HEK293T (cell line): ENCODE measurements at places on chromosomes 16 and 17.

GRCh38 chr16:4500272-4500671, 24.1 kb downstream of the HMOX2 start:
- DNase-seq: no peak

DNA sequence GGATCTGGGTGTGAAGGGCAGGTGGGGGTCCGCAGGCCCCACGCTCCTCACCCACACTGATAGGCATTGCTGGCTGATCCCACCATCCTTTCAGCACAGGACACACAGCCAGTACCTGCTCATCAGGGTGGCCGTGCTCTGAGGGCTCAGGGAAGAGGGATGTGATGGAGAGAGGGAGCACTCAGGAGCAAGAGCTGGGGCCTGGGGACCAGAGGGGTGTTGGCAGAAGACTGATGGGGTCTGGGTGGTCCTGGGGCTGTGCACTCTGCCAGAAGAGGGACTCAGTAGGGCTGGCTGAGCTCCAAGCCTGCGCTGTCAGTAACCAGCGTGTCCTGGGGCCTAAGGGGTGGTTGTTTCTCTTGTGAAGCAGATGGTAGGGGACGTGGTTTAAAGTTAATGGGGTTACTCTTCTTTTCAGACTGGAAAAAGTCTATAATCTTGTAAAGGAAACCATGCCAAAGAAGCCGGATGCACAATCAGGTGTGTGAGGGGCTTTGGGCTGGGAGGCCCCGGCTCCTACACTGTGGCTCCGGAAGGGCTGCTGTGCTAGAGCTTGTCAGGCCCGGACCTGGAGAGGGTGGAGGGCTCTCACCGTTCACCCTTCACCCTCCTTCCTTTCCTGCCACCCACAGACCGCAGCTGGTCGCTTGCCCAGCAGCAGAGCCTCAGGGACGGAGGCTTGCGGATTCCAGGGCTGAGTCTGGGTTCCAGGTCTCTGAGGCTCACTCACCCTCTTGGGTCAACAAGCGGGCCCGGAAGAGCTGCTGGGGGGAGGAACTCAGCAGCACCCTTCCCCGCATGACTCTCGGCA, 27.8 kb downstream of the POLR3E start:
- DNase-seq: no peak

- no peak for DNase-seq
These were observed 267.2 kb upstream of the FOXF1 start for GRCh38 chr16:86243123-86243473.

GRCh38 chr16:47323241-47323640, 137.6 kb downstream of the ITFG1 start:
- DNase-seq: no peak

- no peak for DNase-seq
These were observed 129.8 kb downstream of the C16orf78 start for GRCh38 chr16:49503256-49504022.

DNA sequence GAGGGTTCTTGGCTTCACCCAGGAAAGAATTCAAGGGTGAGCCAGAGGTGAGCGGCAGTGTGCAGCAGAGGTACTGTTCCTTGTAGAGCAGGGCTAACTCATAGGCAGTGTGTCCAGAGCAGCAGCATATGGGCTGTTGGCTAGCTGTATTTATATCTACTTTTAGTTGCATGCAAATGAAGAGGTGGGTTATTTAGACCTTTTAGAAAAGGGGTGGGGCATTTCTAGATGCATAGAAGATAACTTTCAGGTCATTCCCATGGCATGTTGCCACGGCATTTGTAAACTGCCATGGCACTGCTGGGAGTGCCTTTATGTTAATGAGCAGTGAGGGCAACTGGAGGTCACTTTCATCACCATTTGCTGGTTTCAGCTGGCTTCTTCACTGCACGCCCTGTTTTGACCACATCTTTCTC, 141.0 kb downstream of the STX8 start:
- DNase-seq: no peak

DNA sequence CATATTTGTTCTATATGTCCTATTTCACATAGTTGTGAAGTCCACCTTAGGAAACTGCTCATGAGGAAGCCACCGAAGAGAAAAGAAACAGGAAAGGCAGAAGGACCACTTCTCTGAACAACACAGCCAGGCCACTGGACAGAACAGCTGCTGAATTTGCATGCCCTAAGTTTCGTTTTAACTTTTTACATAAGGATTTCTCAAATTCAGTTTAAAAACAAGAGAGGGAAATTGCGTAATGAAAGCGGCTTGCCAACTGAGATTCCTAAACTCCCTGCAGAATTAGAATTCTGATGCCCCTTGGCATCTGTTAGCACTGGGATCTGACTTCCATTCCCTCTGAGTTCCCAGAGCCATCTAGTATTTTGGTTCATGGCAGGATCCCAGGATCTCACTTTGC, 5.0 kb upstream of the CCL8 start:
- no peak for DNase-seq

- DNase-seq: no peak
These were observed 22.6 kb downstream of the TTYH2 start for GRCh38 chr17:74235911-74236371.

GRCh38 chr16:10983159-10983558, 38.8 kb downstream of the CLEC16A start:
- no peak for DNase-seq

- DNase-seq: no peak
These were observed 77.0 kb downstream of the MRC2 start for GRCh38 chr17:62704381-62704971.

DNA sequence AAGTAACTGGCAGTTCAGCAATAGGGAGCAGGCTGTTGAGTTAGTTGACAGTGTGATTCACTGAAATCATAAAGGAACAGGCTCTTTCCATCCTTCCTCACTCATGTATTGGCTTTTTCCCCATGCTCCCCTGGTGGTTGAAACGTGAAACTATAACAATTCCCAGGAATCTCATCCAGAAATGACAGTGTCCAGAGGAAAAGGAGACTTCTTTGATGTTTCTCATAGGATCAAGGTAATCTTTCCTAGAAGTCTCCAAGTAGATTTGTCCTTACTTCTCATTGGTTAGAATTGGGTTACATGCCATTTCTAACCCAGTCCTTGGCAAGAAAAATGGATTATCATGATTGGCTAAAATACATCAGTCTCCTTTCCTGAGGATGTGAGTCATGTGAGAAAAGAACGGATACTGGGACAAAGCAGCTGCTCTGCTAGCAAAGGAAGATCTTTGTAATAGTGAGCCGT, 14.4 kb downstream of the TTC19 start:
- DNase-seq: peak; percentile 43

DNA sequence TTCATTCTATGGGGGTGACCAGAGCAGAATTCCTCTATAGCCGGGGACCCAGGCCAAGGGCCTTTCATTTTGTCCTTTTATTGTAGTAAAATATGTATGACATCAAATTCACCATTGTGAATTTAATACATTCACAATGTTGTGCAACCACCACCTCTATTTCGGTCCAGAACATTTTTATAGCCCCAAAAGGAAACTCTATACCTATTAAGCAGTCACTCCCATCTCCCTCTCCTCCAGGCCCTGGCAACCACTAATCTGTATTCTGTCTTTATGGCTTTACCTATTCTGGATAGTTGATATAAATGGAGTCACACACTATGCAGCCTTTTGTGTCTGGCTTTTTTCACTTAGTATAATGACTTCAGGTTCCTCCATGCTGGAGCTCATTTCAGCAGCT, 9.7 kb upstream of the TNS4 start:
- DNase-seq: no peak

- DNase-seq: no peak
These were observed 5.5 kb downstream of the GAST start for GRCh38 chr17:41717408-41718286.

- peak; percentile 16 for DNase-seq
These were observed 56.0 kb downstream of the MRM1 start for GRCh38 chr17:36657390-36657762.

DNA sequence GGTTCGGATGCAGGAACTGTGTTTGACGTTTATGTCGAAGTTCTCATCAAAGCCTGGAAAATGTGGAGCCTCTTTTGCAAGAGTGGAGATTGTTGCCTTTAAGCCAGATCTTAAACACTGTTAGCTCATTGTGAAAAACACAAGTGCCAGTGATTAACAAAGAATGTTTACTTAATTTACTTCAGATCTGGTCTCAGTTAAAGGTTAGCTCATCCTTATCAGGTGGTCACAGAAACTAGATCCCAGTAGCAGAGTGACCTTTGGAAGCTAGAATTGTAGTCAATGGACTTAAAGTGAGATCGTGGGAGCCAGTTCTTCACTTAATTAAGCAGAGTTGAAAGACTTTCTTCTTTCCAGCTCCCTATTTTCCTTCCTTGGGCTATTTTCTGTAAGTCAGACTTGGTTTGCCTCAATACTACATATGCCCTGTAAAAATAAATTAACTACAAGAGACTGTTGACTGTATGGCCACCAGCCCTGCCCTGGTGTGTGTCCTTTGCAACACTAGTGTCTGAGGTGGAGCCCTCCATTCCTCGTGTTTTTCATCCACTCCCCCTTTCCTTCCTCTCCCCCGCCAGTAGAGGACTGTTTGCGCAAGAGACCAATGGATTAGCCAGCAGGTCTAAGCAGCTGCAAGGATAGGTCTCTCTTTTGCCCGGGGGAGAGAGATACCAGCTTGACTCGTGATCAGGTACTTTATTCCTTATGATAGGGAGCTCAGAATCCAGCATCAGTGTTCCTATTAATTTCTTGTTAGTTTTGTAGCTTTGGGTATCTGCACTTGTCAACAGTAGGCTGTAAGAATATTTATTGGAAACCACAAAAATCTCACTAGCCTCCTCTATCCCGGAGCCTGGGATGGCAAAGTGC, 20.2 kb downstream of the FBXO39 start:
- no peak for DNase-seq

DNA sequence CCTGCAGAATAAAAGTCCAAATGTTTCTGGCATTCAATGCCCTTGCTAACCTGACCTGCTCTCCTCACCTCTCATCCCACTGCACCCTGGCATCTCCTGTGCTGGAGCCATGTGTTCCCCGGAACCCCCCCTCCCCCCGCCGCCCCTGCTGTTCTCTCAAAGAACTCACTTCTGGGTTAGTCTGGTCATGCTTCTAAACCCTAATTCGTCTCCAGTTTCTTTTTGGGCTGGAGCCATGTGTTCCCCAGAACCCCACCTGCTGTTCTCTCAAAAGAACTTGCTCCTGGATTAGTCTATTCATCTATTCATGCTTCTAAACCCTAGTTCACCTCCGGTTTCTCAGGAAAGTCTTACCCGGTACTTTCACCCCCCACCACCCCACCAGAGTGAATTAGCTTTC, 808 bp upstream of the ALOX15 start:
- DNase-seq: no peak

- DNase-seq: no peak
These were observed 40.1 kb downstream of the HIC1 start for GRCh38 chr17:2094891-2095535.

- DNase-seq: no peak
These were observed 23.4 kb upstream of the JPT2 start for GRCh38 chr16:1654505-1655268.

- no peak for DNase-seq
These were observed 217.8 kb downstream of the ZFHX3 start for GRCh38 chr16:72829846-72830775.

DNA sequence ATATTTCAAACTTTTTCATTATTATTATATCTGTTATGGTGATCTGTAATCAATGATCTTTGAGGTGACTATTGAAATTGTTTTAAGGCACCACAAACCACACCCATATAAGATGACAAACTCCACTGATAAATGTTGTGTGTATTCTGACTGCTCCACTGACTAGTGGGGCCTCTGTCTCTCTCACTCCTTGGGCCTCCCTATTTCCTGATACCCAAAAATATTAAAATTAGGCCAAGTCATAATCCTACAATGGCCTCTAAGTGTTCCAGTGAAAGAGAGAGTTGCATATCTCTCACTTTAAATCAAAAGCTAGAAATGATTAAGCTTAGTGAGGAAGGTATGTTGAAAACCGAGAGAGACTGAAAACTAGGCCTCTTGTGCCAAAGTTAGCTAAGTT, 23.4 kb downstream of the CYLD start:
- no peak for DNase-seq

DNA sequence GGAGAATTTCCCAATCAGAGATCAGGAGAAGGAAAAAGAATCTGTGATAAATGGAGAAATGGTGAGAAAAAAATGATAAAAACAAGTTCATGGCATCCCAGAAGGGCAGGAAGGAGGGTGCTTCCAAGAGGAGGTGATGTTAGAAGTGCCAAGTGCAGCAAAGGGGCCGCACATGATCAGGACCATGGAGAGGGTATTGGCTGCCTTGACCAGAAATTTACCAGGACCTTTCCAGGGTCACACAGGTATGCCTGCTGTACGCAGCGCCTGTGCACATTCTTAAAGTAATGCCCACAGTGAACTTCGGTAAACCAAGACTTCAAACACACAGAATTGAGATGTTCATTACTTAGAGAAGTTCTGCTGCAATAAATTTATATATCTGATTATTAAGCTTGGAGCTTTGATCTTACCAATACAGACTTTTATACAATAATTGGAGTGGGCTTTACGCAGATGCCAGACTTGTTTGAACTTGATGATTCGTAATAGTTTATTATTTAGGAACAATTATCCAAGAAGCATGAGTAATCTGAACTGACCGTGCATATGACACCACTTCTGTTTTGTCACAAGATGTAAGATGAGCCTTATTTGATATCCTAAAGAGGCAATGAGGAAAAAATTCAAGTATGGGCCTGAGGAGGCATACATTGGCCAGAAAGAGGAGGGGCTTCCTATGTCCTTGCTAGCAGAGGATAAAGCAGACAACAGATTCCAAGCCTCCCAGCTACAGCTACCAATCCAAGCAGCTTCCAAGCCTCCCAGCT, 2.2 kb upstream of the KRT33A start:
- peak; percentile 7 for DNase-seq

DNA sequence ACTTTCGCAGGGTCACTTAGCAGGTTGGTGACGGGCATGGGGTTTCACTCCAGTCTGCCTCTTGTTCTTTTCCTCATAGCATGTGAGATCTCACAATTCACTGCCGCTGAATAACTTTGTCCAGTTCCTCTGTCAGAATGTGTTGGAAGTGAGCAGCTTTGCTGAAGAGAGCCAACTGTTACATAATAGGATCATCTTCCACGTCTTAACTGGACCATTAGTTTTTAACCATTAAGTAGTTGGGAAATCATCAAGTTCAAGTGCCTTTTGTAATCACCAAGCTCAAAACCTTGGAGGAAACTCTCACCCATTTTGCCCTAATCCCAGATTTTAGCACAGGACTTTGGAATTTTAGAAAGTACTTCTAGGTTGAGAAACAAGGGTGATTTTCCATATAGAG, 290.6 kb downstream of the WWOX start:
- DNase-seq: no peak

DNA sequence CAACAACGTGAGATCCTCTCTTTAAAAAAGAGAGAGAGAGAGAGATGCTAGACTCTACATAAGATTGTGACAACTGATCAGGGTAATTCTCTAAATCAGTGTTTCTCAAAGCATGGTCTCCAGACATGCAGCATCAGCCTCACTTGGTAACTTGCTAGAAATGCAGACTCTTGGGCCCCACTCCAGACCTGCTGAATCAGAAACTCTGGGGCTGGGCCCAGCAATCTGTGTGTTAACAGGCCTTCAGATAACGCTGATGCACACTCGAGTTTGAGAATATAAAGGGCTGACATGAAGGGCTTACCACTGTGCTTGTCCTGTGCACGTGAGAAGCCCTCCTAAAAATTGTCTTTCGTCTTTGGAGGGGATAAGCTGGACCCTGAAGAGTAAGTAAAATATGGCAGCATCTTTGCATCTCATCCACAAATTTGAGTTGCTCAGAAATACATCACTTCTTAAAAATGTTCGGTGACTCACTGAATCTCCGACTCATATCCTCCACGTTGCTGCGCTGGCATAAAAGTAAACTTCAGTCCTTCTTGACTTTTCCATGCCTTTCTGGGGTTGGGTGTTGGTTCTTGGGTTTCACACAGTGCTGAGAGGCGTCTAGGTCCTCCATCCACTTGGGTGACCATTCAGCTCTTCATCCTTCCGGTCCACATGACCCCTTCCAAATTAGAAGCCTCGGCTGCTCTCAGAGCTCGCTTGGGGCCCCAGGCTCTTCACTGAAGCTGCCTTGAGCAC, 26.1 kb upstream of the KDM8 start:
- no peak for DNase-seq
